ENCODE measurements at places on chromosomes 7 and 10.

- no peak for DNase-seq
Measured at GRCh38 chr10:128498378-128498730, 372.1 kb upstream of the MKI67 start.

GRCh38 chr10:6117711-6118110, 28.9 kb downstream of the RBM17 start:
- no peak for DNase-seq

GRCh38 chr10:98833542-98833941, 386.8 kb upstream of the HPS1 start:
- no peak for DNase-seq

GRCh38 chr10:15625261-15625660, 94.5 kb downstream of the ITGA8 start:
- DNase-seq = no peak

GRCh38 chr10:1591742-1592141, 145.6 kb downstream of the ADARB2 start:
- no peak for DNase-seq

DNA sequence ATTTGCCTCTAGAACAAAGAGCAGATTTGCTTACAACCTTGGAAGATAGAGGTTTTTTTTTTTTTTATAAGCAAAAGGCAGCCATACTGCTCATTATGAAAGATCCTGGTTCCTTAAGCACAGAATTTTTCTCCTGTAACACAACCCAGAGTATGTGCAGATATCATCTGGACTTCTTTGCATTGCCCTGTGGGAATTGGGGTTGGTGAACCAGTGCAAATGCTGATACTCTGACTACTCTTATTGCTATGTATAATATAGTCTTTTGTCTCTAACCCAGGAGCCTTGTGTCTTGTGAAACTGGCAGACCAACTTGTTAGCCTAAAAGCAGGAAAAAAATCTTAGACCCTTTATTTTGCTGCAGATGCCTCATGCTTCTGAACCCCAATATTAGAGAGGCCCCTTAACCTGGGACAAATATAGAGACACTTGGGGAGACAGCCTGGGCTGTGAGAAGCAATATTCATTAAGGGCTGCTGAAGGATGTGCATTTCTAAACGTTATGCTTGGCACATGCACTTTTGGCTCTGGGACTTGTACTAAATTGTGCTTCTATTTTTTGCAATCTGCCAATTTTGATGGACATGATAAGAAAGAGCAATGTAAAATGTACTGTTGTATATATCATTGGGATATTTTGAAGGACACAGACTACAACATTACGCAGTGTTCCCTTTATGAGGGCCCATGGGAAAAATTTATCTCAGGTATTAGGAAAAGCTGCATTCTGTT, 78.9 kb downstream of the ANLN start:
- no peak for DNase-seq

DNA sequence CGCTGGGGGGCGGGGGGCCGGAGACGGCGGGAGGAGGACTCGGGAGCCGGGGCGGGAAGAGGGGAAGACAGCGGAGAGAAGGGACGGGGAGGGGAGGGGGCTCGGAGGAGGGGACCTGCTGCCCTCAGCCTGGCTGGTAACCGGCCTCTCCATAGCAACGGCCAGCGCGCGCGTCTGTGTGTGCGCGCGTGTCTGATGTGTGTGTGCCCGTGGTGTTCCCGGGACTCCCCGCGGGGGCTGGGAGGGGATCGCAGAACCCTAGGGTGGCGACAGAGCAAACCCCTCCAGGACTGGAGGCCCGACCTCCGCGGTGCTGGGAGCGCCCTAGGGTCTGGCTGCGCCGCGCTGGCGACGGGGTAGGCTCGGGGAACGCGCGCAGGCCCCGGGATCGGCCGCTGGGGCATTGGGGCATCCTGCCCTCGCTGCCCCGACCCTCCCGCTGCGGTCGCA, 356.3 kb downstream of the DNAJB6 start:
- DNase-seq = no peak

GRCh38 chr7:140619176-140619575, 21.4 kb downstream of the DENND2A start:
- no peak for DNase-seq

DNA sequence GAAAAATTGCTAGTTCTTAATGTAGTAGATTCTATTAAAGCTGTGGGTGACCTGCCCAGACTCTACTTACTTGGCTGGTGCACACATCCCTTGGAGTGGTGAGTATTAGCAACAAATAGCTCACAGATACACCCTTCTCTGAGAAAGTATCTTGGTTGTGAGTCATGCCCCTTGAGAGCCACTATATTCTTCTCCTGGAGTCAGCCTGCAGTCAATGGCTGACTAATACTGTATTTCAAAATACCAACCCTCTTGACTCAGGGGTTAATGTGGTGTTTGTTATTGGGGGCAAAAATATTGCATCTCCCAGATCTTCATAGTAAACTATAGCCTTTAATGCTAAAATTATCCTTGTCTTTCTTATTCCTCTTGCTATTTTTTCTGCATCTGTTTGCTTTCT, 354.9 kb downstream of the BMPER start:
- peak; percentile 90 for DNase-seq

DNA sequence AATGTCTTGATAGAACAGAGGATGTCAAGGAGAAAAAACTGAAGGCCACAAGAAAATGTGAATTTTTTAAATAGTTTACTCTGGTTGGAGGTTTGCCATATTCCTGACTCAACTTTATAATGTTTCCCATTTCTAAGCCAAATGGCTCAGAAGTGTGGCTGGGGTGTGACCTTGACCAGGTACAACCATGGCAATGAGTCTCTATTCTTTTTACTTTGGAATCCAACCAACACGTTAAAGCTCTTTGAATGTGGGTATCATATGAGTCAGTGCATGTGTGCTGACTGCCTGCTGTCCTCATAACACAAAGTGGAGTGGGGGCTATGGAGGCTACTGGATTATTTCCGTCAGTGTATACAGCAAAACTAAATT, 33.5 kb upstream of the DLD start:
- DNase-seq = no peak

GRCh38 chr7:151413241-151413640, 3.4 kb upstream of the WDR86 start:
- no peak for DNase-seq

DNA sequence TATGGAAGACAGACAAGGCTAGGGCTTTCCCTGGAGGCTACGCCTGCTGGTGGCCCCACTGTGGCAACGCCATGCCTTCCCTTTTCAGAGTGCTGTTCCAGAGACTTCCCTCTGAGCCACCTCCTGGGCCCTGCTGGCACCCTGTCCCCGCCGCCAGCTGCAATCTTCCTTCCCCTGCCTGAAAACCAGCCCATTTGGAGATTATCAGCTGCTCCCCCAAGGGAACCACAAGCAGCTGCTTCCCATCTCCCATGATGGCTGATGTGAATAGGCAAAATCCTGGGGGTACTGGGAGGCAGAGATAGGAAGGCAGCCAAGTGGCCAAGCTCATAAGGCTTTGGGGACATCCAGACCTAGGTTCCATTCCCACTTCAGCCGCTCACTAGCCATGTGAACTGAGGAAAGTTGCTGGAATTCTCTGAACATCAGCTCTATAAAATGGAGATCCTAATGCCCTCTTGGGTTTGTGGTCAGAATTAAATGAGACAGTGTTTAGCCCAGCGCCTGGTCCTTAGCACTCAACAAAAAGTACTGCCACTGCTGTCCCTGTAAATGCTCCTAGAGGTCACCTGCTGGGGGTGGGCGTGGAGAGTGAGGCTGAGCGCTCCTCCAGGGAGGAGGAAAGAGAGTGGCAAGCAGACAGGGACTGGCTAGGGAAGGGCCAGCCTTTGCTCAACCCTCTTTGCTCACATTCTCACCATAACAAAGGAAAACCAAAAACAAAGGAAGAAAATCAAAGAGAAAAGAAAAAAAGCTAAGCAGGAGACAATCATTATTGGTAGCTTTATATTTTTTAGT, 5.9 kb downstream of the TSPAN33 start:
- no peak for DNase-seq

- DNase-seq = no peak
Measured at GRCh38 chr7:89385411-89385810, 589.9 kb upstream of the TEX47 start.

GRCh38 chr10:106506526-106507283, 657.8 kb downstream of the SORCS1 start:
- no peak for DNase-seq

DNA sequence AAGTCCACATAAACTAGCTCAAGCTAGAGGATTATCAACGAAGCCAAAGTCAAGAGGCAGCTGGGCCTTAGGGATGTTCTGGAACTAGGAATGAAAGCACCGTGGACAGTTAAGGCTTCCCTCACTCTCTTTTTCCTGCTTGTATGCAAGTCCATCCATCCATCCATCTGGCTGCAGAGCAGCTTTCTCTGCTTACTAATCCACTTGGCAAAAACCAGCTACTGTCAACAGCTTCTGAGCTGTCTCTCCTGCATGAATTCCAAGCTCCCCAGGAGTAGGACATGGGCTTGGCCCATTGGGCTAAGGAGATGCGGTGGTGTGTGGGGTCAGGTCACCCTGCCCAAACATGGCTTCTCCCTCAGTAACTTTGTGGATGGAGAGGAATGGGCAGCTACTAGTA, 66.2 kb downstream of the NAMPT start:
- no peak for DNase-seq

- DNase-seq = no peak
Measured at GRCh38 chr7:10910447-10910846, 63.2 kb upstream of the PHF14 start.

- DNase-seq = peak; percentile 10
Measured at GRCh38 chr7:131769241-131769640, 212.8 kb upstream of the PODXL start.

- DNase-seq = no peak
Measured at GRCh38 chr7:44329888-44330287, 4.5 kb upstream of the CAMK2B start.

GRCh38 chr10:120400601-120401000, 56.4 kb upstream of the PLPP4 start:
- no peak for DNase-seq

GRCh38 chr10:75434291-75434690, 2.9 kb downstream of the LRMDA start:
- no peak for DNase-seq

DNA sequence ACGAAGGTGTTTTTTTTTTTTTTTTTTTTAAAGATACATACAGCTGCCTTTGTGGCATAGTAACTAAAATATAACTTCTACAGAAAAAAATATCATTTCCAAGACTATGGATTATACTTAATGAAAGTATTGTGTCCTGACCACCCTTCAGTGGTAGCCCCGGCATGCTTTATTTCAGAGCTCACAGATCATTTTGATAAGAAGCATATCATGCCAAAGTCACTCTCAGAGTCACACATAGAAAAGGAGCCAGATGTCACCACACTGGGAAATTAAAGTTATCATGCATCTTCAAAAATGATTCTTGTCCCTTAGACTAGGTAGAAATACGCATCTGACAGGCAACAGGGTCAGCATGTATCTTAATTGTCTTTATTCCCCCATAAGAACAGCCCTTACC, 3.0 kb downstream of the ADARB2 start:
- DNase-seq = no peak

DNA sequence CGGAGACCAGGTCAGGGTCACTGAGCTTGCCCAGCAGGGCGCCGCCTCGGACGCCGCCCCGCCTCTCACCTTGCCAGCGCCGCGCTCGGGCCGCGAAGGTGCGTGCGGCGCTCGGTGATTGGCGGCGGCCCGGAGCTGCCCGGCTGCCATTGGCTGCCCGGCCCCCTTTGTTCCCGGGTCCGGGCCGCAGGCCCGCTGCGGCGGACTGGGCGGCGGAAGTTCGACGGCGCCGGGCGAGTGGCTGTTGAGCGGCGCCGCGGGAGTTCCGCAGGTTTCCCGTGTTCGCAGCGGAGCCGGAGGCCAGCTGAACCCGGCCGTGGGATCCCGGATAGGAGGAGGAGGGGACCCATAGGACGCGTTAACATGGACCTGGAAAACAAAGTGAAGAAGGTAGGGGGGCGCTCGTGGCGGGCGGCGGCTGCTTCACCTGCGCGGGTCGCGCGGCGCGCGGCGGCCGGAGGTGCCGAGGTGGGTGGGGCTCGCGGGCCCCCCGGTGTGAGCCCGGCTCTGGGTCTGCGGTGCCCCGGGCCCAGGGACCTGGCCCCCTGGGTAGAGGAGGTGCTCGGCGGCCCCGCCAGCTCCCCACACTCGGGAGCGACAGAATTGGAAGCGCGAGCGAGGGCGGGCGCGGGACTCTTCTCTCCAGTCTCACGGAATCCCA, at the start of gene TES:
Gene TES (plus strand): TSS at position 195 of the 661 bp plus-strand sequence. CDS start 169 bp downstream, at position 364.
- no peak for DNase-seq

DNA sequence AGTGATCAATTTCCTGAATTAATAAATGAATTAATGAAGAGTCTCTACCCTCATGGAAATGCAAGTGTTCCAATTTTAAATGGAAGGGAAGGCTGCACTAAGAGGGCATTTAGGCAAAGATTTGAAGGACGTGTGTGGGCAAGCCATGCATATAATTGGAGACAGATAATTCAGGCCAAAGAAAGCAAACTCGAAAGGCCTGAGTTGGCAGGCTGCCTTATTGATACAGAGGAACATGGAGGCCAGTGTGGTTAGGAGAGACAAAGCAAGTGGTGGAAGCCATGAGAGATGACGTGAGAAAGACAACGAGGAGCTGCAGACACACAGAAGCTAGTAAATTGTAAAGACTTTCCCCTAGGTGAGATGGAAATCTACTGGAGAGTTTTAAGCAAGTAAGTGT, 15.4 kb upstream of the PCLO start:
- no peak for DNase-seq

- DNase-seq = peak; percentile 16
Measured at GRCh38 chr7:50595491-50596102, 30.4 kb upstream of the DDC start.

DNA sequence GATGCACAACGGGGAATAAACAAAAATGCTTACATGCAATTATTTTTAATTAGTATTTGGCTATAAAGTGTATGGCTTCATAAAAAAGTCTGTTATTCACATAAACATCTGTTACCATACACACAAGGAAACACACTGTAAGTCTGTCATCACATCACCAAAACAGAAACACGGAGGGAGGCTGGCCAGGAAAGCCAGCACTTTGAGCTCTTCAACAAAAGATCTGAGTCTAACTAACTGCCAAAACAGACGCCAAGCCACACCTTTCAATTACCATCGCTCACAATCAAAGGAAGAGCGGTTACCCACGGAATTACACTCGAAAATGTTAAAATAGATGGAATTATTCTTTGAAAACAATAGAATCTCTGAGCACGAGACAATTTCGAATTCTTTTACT, 49.2 kb upstream of the MGMT start:
- peak; percentile 12 for DNase-seq

- no peak for DNase-seq
Measured at GRCh38 chr10:78628976-78629375, 439.8 kb upstream of the ZMIZ1 start.

DNA sequence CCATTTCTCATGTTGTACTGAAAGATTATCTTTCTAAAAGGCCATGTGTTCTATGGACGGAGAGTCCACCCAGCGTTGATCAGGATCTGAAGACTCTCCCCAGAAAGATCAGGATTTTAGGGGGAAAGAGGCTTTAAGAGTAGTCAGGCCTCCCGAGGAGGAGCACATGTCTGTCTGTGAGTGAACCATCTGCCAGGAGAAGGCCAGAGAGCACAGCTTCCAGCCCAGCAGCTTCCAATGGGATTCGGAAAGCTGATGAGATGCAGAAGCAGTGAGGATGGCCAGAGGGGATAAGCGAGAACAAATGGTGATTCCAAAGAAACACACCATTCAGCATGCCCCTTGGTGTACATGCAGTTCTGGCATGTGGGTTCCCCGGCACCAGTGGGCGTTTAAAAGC, 88.5 kb upstream of the TCERG1L start:
- DNase-seq = no peak

- peak; percentile 22 for DNase-seq
Measured at GRCh38 chr7:23065974-23066373, 39.6 kb upstream of the KLHL7 start.
